ENCODE measurements at places on chromosomes 1 and 21.

GRCh38 chr1:184270556-184270955 is 116.3 kb upstream of the C1orf21 start:
- no peaks in the 10 kb centered on the region for H3K36me3 ChIP-seq
- no peaks in the 10 kb centered on the region for H3K4me1 ChIP-seq
- H3K27ac ChIP-seq: no peak overlapping the region
- no peaks in the 10 kb centered on the region for H3K27me3 ChIP-seq
- DNase-seq: peak; percentile 28
- H3K4me3 ChIP-seq: no peak overlapping the region

DNA sequence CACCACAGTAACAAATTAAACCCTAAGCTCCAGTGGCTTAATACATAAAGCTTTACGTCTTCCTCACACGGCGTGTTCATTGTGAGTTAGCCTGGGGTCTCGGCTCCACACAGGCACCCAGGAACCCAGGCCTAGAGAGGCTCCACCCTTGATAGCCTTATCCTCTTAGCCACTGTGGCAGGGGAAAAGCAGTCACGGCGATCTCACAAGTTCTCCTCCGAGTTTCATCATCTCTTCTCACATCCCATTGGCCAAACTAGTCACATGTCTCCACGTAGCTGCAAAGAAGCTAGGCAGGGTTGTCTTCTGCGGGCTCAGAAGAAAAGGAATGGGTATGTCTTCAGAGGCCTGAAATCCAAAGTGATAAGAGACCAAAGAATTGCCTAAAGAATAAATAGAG is 122.3 kb upstream of the GRIK3 start:
- no peaks in the 10 kb centered on the region for H3K4me1 ChIP-seq
- no peak overlapping the region for H3K27ac ChIP-seq
- H3K27me3 ChIP-seq: no peaks in the 10 kb centered on the region
- H3K4me3 ChIP-seq: no peak overlapping the region
- DNase-seq: no peak
- H3K36me3 ChIP-seq: no peaks in the 10 kb centered on the region

- H3K27me3 ChIP-seq: no peaks in the 10 kb centered on the region
- no peaks in the 10 kb centered on the region for H3K4me1 ChIP-seq
- no peak for DNase-seq
- H3K36me3 ChIP-seq: peaks cover 2% of the 10 kb centered on the region
These were observed 22.6 kb downstream of the PDXK start for GRCh38 chr21:43741423-43742096.

DNA sequence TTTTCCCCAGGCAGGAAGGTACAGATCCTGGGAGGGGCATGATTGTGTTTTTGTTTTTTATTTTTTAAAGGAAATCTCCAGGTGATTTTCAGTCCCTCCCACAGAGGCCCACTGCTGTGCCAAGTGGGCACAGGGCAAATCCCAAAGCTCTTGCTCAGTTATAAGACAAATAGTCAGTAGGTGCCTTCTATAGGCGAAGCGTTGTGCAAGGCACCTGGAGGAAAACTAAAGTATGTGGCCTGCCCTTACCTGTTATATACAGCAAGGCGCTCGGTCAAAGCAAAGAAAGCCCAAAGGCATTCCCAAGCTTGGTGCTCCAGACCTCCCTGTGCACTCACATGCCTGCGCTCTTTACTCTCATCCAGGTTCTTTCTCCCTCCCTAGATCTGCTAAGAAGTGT is 81.0 kb downstream of the KCNJ15 start:
- no peak for DNase-seq
- no peak overlapping the region for H3K4me3 ChIP-seq
- no peaks in the 10 kb centered on the region for H3K4me1 ChIP-seq
- no peaks in the 10 kb centered on the region for H3K36me3 ChIP-seq
- H3K27me3 ChIP-seq: peaks cover 8% of the 10 kb centered on the region
- H3K27ac ChIP-seq: no peak overlapping the region

DNA sequence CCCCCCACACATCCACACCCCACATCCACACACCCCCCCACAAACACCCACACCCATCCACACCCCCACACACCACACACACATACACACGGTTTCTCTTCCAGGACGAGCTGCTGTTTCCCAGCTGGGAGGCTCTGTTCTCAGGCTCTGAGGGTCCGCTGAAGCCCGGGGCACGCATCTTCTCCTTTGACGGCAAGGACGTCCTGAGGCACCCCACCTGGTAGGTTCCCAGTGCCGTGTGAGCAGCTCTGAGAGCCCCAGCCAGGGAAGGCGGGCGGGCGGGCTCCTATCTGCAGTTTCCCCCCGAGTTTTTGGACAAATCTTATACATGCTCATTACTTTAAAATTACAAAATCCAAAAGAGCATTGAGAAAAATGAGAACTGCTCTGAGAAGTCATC is 31.2 kb downstream of the SLC19A1 start:
- no peaks in the 10 kb centered on the region for H3K4me1 ChIP-seq
- no peak overlapping the region for H3K4me3 ChIP-seq
- peak overlapping the region; percentile 30 for H3K27ac ChIP-seq
- H3K36me3 ChIP-seq: peaks cover 11% of the 10 kb centered on the region

DNA sequence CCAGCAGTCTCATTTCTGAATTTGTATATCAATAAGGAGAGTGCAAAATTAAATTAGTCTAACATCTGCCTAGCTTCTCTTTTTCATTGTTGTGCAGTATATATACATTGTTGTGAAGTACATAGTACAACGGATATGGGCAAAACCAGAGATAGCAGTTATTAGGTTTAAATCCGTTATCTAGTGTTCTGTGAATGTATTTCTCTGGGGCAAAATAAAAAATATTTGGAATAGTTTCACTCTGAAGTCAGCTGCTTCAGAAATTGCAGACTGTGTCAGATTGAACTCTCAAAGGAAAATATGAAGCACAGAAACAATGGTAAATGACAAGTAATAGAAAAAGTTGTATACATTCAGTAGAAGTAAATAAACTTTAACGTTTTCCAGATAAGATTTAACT is 836.5 kb upstream of the CXADR start:
- H3K27ac ChIP-seq: no peak overlapping the region
- no peaks in the 10 kb centered on the region for H3K4me1 ChIP-seq
- H3K4me3 ChIP-seq: no peak overlapping the region
- H3K36me3 ChIP-seq: no peaks in the 10 kb centered on the region

- DNase-seq: peak; percentile 88
- no peaks in the 10 kb centered on the region for H3K36me3 ChIP-seq
- H3K4me1 ChIP-seq: peaks cover 4% of the 10 kb centered on the region
- no peak overlapping the region for H3K27ac ChIP-seq
- H3K4me3 ChIP-seq: no peak overlapping the region
These were observed 1.1 kb upstream of the PLXNA2 start for GRCh38 chr1:208245185-208245705.

All from A673 (cell line).